Activated naive CD4-positive, alpha-beta T cell treated with Interleukin-2 at 50 U/mL for 16 hours (primary cell): ENCODE measurements at places on chromosomes 7 and 10.
A peak's percentile ranks its signal among the peaks of the same experiment; 100 is the strongest.

DNA sequence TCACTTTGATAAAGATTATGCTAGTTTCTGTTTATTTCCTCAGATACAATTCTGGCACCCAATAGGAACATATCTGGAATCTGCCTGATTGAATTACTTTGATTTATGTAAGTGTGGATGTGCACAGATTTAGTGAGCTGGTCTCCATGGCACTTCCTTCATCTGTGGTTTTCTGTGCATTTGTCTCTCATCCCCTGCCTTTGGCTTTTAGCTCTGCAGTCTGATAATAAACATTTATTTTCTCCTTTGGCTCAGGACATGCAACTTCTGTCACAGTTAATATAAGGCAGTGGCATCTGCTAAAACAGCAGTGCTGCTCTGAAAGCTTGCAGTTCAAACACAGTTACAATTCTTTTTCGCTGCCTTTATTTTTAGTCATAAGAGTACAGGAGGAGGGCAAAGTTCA, 273.7 kb upstream of the CHRM2 start:
- DNase-seq: no peak

- DNase-seq: no peak
Observed at GRCh38 chr10:61754587-61755550, 92.1 kb downstream of the CABCOCO1 start.

- no peak for DNase-seq
Observed at GRCh38 chr7:148898845-148899484, 14.9 kb upstream of the EZH2 start.

- no peak for DNase-seq
Observed at GRCh38 chr7:87935384-87935706, 1.3 kb downstream of the ADAM22 start.

DNA sequence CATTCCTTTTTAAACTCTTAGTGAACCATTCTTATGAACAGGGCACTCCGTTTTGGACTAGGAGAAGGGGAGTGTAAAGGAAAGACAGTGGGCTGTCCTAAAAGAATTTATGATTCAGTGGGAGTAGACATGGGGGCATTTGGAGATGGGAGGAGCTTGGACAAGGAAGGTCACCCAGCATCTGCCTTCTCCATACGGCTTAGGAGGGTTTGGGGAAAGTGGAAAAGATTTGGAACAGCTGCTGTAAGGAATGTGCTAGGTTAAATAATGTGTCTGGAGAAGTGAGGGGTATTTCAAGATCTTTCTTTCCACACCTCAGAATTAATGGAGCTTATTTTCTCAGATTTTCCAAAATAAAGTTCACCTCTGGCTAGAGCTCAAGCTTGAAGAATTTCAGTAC, 24.0 kb downstream of the SLC35G1 start:
- DNase-seq: no peak

DNA sequence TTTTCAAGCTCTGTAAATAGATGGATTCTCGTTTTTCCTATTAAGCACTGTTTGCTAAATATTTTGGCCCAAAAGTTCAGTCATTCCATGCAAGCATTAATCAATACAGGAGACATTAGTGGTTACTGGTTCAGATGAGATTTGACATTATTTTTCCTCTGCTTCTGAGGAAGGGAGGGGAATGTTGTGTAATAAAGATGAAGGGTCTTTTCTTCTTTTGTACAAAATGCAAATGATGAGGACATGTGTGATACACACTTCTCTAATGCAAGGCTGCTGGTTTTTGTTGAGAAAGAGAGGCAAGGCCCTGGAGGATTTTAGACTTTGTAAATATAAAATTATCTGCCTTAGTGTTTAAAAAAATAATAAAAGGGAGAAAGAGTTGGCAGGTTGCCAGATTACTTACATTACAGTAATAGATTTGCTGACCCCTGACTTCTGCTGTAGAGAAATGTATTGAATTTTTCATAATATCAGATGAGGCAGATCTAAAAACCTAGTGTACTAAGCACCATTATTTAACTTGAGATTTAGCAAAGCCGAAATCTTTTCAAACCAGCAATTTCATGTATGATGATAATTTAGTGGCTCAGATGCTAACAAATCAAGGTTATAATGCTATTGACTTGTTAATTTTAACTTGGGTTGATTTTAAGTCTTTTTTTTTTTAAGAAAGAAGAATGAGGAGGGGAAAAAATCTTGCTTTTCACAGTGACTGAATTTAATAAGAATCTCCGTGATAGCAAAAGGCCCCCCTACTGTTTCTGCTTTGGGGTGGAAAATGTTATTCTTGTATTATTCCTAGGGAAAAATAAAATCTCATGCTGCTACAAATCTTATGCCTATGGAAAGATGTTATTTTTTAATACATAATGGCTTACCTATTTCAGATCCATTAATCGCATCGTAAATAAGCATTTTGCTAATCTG, 180.1 kb downstream of the ARID5B start:
- no peak for DNase-seq

DNA sequence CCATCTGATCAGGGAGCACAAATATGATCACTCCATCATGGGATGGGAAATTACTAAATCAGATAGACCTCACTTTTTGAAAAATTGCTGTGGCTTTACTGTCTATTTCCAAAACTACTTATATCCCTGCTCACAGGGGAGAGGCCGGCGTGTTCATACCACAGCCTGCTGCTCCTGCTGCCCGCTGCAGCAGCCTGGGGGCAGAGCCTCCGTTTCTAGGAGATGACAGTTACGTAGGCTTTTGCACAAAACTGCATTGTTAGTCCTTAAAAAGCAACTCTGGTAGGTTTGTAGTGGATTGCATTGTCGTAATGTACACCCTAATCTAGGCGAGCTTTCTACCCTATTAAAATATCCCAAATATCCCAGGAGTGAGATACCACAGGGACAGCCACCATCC, 203.7 kb downstream of the EBF3 start:
- no peak for DNase-seq

DNA sequence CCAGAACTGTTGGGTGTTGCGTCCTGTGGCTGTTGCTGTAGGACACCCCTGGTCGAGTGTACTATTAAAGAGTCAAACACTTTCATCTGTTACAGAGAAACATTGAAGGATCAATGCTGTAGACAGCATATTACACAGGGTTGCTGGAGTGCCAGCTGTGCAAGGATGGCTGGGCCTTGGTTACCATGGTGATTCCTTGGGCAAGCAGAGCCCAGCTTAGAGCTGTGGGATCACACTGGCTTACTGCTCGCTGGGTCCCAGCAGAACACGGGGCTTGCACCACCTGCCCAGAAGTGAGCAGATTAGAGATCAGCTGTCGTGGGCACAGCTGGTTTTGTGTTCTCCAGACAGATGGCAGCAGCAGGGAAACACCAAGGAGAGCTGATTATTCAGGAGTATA, 76.0 kb downstream of the GPR141 start:
- no peak for DNase-seq

DNA sequence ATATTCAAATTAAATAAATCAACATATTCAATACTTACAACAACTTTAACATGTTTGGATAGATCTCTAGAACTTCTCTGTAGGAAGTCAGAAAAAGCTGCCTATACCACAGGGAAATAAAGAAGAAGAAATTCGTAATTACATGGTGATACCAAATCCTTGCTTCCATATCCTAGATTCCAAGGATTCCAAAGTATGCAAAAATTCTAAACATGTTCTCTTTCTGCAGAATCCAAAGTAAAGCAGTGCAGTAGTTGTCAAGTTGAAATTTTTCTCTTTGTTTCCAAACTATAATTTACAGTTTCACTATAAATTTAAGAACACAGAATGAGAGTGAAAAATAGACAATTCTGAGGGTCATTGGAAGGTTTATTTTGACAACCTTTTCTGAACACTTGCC, 233.7 kb upstream of the PTN start:
- DNase-seq: no peak

GRCh38 chr10:124649214-124649613, 95.0 kb downstream of the FAM53B start:
- no peak for DNase-seq

DNA sequence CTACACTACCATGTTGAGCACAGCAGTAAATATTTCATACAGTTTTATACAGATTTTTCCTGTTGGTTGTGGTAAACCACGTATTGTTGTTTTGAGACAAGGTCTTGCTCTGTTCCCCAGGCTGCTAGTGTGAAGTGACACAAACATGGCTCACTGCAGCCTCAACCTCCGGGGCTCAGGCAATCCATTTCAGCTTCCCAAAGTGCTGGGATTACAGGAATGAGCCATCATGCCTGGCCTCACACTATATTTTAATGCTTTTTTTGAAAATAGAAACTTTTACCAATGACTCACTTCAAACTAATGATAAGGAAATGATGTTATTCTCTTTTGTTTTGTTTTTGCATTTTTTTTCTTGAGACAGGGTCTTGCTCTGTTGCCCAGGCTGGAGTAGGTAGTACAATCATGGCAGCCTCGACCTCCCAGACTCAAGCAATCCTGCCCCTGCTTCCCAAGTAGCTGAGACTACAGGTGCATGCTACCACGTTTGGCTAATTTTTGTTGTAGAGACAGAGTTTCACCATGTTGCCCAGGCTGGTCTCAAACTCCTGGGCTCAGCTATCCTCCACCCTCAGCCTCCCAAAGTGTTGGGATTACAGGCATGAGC, 210.6 kb downstream of the TPST1 start:
- DNase-seq: no peak

DNA sequence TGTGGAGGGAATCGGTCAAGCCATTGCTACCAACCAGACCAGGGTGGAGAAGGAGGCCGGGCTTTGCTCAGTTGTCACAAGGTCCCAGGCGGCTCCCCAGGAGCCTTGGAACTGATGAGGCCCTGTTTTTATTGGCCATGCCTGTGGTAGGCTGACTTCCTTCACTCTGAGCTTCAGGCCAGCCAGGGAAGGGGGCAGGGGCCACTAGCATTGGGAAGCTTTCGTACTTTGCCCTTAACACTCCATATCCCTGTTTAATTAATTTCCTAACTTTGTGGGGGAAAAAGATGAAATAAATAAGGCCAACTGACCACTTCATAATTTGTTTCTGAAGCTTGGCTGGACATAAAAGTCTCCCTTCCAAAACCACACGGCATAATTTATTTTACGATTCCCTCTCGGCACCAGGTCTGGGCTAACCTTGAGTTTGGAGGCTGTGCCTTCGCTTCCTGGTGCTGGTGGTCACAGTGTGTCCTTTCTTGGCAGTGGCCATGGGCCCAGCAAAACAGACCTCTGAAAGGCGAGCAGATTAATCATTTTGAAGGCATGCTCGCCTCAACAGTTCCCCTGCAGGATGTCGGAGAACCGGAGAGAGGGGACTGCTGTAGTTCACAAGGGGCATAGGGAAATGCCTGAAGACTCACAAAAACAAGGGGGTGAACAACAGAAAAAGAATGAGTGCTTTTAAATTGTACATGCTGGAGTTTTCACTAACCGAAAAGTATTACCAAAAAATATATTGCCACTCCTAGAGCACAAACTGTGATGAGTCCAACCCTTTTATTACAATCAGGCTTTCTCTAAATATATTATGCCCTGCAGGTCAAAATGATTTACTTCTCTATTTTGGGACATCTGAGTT, 966.0 kb downstream of the LRMDA start:
- DNase-seq: no peak

- DNase-seq: no peak
Observed at GRCh38 chr10:121823993-121824463, 103.8 kb downstream of the ATE1 start.

DNA sequence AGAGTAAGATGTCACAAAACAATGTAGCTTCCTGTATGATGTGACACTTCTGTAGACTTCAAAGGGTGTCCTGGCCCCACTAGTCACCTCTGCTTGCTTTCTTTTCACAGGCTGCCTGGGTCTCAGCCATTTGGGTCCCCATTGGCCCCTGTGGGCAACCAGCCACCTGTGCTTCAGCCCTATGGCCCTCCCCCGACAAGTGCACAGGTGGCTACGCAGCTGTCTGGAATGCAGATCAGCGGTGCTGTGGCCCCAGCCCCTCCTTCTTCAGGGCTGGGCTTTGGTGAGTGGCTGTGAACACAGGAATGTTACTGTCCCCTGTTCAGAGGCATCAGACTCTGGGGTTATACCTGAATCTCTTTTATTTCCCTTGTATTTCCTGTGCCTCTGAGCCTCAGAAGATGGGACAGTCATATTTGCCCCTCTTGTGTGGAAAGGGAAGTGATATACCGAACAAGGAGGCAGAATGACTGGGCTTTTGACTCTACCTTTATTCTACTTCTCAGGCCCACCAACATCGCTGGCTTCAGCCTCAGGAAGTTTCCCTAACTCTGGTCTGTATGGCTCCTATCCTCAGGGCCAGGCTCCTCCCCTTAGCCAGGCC, 15.4 kb downstream of the SEC24C start:
- peak; percentile 36 for DNase-seq

DNA sequence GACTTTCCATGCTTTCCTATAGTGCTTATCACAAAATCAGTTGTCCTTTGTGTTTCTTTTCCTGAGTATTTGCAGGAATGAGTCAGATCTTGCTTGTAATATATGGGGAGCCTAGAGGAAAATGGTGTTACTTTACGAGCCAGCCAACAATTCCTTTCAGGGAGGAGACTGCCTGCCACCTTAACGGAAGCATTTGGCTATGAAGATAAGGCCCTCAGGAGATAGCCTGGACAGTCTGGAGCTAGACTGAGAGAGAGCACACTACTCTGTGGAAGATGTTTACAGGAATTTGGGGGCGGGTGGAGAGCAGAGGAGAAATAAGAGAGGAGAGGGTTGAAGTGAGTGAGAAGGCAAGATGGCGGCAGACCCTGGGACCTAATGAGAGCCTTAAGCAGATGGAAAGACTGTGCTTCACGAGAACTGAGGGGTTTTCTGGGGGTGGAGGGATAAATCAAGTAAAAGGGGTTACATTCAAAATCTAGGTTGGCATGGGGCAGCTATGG, 126.3 kb downstream of the SNX10 start:
- DNase-seq: no peak

DNA sequence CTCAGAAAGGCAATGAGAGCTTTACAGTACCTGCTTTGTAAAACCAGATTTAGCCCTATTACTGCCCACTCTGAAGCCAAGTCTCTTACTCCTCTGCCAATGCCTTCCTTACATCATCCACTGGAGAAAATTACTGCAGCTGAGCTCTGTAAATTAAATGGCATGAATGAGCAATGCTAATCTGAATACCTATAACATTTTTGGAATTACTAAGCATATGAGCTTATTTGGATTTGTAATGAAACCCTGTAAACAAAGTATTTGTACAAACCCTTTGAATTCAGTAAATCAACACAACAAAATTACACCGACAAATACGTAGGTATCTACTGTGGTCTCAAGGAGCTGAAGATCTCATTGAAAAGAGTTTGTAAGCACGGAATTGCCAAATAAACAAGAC, 12.1 kb upstream of the CCNY start:
- no peak for DNase-seq

- DNase-seq: no peak
Observed at GRCh38 chr10:50395271-50395670, 144.0 kb upstream of the ASAH2 start.

DNA sequence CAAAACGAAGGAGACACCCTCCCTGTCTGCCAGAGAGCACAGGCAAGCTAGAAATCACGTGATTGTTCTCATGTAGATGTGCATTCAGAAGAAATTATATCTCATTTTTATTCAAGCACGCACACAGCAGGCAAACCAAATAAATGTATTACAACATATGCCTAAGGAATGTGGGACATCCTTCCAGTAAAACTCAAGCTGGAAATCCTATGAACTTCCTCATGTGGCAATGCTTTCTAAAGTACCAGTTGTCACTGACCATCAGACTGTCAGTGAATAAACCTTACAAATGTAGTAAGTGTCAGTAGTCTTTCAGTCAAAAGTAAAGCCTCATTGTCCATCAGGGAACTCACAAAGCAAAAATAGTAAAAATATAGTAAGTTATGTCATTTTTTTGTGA, 350.1 kb upstream of the POM121L12 start:
- DNase-seq: no peak
